ENCODE measurements at places on chromosomes 6 and 20.

DNA sequence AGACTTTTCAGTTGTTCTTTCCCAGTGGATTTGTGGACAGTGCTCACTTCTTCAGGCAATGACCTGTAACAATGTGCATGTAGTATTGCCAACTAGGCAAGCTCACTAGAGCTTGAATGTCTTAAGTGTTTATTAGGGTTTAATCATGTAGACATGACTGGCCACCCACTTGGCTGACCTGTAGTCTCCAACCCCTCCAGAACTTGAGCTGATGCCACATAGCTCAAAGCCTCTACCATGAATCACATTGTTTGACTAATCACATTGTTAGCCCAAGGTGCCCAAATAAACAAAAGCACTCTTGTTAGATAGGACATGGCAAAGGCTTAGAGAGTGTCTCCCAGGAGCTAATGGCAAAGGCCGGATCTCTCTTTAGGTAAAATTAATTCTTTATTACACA is 272.7 kb downstream of the GRIK2 start:
- DNase-seq: peak; percentile 7

- DNase-seq: peak; percentile 88
Measured at GRCh38 chr20:47725248-47725973, 59.9 kb downstream of the SULF2 start.

- no peak for DNase-seq
Measured at GRCh38 chr6:34476447-34476846, 10.6 kb downstream of the PACSIN1 start.

DNA sequence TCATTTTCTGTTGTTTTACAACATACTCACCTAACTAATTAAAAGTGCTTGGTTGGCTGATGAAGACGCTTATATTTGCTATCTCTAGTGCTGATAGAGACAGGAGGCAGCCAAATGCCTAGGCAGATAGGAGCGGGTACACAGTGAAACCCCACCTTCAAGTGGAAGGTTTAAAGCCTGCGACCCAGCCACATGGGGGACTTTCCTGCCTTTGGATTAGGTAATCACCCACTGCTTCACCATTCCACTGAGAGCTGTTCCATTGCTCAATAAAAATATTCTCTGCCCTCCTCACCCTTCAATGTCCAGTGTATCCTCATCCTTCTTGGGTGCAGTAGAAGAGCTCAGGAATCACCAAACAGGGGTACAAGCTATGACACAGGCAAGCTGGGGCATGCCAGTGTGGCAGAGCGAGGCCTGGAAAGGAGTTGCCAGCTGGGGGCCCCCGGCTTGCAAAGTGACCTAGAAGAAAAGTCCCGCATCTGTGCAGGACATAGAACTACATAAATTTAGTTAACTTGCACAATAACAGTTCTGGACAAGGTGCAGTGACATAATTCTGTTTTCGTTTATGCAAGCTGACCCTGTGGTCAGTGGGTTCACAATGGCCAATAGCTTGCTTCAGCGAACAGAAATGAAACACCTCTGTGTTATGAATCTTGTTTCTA is 112.0 kb upstream of the MLIP start:
- no peak for DNase-seq

DNA sequence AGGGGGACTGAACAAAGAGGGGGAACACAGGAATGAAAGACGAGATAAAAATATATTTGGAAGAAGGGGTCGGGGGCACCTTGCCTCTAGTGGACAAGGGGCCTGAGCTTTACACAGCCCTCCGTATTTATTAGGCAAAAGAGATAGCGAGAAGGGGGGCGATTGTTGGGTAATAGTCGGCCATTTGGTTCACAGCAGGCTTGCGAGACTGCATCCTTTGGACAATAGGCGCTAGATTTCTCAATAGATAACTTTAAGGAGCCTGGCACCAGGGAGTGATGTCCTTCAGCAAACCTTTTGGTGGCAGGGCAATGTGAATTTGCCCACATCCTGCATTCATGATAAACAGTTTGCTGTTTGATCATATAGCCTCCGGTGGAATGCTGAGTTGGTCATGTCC is 3.0 kb upstream of the NANP start:
- DNase-seq: no peak

- DNase-seq: peak; percentile 15
Measured at GRCh38 chr6:157830354-157831017, 7.4 kb downstream of the SNX9 start.

DNA sequence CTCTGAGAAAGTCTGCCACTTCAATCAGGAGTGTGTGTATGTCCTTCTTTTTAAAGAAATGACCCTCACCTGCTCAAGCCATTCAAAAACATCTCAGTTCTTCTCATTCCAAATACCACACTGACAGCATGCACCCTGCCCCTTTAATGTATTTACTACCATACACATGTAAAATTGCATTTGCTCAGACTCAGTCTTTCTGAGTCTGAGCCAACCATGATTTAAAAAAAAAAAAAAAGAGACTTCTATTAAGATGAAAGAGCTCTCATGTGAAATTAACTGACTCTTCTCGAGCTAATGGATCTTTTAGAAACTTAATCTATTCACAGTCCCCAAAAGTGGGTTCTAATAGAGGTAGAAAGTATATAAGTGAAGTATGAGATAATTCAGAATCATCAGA is 1.4 kb upstream of the FILIP1 start:
- DNase-seq: no peak

DNA sequence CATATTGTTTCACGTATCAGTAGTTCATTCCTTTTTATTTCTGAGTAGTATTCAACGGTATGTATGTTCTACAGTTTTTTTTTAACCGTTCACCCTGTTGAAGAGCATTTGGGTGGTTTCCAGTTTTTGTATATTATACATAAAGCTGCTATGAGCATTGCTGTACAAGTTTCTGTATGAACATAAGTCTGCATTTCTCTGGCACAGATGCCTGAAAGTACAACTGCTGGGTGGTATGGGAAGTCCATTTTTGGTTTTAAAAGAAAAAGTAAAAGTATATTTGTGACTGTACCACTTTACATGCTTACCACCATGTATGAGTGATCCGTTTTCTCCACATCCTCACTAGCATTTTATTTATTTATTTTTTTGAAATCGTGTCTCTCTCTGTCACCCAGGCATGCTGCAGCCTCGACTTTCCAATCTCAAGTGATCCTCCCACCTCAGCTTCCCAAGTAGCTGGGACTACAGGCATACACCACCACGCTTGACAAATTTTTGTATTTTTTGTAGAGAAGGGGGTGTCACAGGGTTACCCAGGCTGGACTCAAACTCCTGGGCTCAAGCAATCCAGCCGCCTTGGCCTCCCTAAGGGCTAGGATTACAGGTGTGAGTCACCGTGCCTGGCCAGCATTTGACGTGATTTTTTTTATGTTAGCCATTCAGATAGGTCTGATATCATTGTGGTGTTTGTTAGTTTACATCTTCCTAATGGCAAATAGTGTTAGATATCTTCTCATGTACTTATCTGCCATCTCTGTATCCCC is 11.0 kb upstream of the SIM1 start:
- no peak for DNase-seq

DNA sequence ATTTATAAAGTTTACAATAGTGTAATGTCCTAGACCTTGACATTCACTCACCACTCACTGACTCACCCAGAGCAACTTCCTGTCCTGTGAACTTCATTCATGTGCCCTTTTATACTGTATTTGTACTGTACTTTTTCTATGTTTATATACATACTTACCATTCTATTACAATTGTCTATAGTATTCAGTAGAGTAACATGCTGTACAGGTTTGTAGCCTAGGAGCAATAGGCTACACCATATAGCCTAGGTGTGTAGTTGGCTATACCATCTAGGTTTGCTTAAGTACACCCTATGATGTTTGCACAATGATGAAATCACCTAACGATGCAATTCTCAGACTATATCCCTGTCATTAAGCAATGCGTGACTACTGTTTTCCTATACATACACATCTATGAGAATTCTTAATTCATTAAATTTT is 17.5 kb downstream of the EDEM2 start:
- DNase-seq: no peak

DNA sequence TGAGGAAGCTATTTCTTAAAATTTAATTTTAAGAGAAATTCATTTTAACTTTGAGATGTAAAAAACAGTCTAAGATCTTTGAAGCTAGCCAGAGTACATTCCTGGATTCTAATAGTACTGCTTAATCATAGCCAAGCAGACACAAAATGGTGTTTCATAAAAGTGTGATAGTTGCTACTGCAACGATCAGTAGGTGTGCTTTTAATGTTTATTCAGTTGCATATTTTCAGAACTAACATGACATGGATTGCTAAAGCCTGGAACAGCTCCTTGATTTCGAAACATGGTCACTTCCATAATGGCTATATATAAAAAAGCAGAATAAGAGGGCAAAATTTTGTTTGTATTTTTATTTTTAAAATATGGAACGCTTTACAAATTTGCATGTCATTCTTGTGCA is 35.5 kb downstream of the SESN1 start:
- DNase-seq: no peak

DNA sequence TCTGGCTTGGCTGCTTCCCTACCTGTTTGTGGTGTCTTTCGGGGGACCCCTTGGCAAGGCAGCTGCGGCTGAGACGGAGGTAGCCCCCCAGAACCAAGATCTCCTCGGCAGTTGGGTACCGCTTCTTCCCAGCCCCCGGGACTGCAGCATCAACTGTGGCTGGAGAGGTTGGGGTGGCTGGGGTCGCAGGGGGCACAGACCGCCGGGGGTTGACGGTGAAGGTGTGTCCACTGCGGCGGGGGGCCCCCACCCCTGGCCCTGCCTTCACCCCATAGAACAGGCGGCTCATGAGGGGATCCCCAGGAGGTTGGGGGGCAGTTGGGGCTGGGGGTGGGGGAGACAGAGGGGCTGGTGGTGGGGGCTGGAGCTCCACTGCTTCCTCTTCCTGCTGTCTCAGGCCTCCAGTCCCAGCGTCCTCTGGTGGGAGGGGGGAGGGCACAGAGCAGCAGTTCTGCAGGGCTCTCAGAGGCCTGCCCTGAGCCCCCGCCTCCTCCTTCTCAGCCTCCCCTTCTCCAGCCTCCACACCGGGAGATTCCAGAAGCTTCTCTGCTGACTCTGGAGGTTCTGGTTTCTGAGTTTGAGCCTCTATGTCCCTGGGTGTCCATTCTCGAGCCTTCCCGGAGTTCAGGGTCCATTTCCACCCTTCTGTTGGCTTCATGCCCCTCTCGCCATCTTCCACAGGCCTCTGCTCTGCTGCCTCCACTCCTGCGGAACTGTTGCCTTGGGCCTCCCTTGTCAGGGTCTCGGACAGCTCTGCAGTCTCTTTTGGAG is 1.9 kb downstream of the PPP1R18 start:
- DNase-seq: no peak

GRCh38 chr6:140636908-140637402 is 1262.5 kb upstream of the CITED2 start:
- DNase-seq: no peak

GRCh38 chr6:111805511-111806164 is 67.6 kb downstream of the FYN start:
- peak; percentile 24 for DNase-seq

- no peak for DNase-seq
Measured at GRCh38 chr6:164911873-164912580, 397.4 kb downstream of the C6orf118 start.

GRCh38 chr6:141028791-141029280 is 1103.9 kb upstream of the GJE1 start:
- no peak for DNase-seq

GRCh38 chr20:44572551-44573500 is 9.6 kb upstream of the PKIG start:
- no peak for DNase-seq

GRCh38 chr6:10451828-10452509 is 37.1 kb upstream of the TFAP2A start:
- DNase-seq: no peak

GRCh38 chr6:163533443-163533842 is 118.9 kb downstream of the QKI start:
- DNase-seq: no peak

GRCh38 chr6:85157311-85157710 is 292.6 kb upstream of the NT5E start:
- DNase-seq: no peak

DNA sequence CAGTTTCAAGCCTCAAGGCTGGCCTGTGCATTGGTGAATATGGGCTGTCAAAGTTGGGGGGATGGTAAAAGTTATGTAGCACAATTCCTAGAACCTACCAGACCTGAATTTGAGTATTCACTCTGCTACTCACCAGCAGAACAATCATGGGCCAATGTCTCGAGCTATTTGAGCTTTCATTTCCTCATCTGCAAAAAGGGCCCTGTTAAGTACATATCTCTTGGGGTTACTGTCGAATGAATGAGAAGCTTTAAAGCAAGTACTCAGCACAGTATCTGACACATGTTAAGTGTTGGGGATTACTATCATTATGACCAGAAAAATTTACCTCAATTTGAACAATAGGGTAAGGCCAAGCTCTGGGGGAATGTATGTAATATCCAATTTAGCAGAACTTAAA is 13.5 kb upstream of the ENPP4 start:
- no peak for DNase-seq

DNA sequence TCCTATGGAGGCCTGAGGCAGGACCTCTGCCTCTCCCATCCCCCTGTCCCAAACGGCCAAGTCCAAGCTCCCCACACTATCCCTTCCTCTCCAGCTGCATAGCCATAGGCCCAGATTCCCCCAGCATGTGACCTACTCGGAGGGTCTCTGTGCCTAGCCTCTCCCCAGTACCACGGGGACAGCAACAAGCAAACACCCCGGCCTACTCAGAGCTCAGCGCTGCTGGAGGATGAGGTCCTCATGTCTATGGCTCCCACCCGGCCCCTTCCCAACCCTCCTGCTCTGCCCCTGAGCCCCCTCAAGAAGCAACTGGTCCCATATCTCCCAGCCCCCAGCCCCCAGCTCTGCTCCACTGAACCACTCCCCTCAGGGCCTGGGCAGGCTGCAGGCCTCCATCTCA is 24.2 kb downstream of the RNASET2 start:
- DNase-seq: no peak

GRCh38 chr6:55082021-55082420 is 92.3 kb upstream of the HCRTR2 start:
- no peak for DNase-seq

- peak; percentile 70 for DNase-seq
Measured at GRCh38 chr6:24524805-24525204, 30.0 kb downstream of the ALDH5A1 start.

- no peak for DNase-seq
Measured at GRCh38 chr6:6891125-6891721, 216.5 kb upstream of the RREB1 start.

- DNase-seq: no peak
Measured at GRCh38 chr6:4021854-4022695, 56.9 kb downstream of the FAM217A start.

DNA sequence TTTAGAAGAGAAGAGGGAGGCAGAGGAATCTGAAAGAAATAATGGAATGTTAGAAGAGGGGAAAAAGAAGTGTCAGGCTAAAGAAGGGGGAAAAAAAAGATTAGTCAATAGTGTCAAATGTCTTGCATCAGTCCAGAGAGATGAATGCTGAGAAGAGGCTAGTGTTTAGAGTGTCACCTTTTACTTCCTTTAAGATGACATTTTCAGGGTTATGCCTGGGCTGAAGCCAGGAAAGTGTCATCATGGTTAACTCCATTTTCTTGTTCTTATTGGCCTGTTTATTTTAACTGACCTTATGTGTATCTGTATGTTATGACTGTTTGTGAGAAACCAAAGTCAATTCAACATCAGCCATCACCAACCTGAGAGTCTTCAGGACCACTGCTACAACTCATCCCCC is 15.0 kb upstream of the BCKDHB start:
- DNase-seq: no peak

GRCh38 chr6:37576336-37576737 is 76.6 kb upstream of the CCDC167 start:
- DNase-seq: no peak

Data from neural progenitor cell (in vitro differentiated cells).